ENCODE measurements at places on chromosomes 11 and 22.
A peak's percentile ranks its signal among the peaks of the same experiment; 100 is the strongest.

DNA sequence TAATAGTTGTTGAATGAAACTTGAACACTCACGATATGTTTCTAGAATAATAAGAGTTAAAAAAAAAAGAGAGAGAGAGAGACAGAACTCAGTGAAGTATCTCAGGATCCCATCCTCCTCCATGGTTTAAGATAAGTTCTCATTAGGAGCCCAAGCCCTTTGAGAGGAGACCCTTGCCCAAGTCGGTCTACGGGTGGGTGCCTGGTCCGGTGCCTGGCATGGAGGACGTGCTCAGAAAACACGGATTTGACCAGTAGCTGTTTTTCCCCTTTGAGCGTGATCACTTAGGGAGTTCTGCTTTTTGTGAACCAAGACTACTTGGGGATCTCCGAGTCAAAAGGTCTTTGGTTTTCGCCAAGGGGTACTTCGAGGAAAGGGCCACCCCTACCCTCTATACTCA, 40.6 kb downstream of the CACNG2 start:
- no peak for DNase-seq

DNA sequence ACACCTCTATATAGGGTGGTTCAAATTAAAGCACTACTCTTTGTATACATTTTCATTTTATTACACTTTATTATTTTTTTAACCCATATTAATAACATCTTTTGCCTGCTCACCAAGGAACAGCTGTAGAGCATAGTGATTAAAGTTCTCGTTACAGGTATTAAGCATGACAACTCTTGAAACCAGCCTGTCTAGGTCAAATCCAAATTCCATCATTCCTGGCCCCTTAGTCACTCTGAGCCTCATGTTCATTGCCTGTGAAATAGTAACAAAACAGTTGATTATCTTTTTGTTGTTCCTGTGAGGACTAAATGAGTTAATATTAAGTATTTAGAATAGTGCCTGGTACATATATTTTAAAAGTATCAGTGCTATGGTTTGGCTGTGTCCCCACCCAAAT, 334.5 kb downstream of the RAB38 start:
- DNase-seq, result no peak

DNA sequence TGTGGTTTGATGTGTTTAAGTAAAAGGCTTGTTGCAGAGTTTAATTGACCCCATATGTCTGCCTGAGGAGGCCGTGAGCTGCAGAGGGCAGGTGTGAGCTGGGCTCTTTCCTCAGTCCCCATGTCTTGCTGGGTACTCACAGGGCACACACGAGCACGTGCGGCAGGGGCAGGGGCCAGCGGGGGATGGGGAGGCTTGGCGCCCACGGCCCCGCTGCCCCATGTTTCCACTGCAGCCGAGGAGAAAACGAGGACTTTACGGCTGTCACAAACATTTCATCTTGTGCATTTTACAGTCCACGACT, 24.7 kb upstream of the CCDC188 start:
- no peak for DNase-seq

DNA sequence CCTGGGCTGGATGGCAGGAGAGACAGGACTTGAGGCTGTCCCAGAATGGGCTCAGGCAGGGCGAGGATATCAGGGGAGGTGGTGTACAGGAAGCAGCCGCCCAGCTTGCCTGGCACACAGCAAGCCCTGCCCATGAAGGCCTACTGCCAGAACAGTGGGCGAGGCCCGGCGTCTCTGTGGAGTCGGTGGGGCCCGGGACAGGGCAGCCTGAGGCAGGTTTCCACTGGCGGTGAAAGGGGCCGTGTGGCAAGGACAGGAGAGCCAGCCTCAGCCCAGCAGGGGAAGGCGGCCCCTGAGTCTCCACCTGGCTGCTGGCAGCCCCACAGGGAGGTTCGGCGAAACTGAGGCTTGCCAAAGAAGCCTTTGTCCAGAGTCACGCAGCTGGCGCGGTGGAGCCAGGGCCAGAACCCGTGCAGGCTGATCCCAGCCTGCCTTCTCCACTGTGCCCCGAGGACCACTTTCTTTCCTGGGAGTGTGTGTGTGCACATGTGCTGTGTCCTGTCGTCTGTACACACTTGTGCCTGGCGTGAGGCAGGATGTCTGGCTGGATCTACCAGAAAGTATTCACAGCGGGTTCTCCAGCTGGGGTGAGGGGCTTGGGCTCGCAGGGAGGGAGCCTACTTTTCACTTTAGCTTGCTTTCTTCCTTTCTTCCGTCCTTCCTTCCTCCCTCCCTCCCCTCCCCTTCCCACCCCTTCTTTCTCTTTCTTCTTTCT, 1.2 kb downstream of the TSPO start:
- DNase-seq, result peak; percentile 18

- peak; percentile 24 for DNase-seq
Measured at GRCh38 chr11:124717786-124718651, 21.7 kb upstream of the NRGN start.

- no peak for DNase-seq
Measured at GRCh38 chr11:126088999-126089398, 26.3 kb upstream of the CDON start.

DNA sequence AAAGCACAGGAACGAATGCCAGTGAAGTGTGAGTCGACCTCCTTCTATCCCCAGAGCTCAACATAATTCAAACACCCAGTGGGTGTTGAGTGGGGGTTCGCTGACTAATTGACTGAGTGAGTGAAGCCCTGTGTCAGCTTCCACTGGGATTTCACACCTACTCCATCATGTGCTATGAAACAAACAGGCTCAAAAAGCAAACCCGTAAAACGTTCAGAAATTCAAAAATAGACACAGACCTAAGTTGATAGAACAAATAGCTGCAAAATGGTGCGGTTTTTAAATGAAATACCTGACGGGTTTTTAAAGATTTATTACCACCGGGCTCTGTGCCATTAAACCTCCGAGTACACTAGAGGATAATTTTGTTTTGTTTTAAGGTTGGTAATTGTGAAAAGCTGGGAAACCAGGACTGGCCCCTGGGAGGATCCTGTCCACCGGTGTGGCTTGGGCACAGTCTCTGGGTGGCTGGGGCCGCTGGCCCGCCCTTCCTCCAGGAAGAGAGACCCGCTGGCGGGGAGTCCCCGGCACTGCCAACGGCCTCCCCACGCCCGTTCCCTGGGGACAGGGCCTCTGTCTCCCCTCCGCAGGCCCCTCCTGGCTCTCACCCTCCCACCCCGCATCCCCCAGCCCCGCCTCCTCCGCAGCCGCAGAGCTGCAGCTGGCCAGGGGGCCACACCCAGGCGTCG, 13.6 kb downstream of the KCNJ5 start:
- peak; percentile 24 for DNase-seq

- no peak for DNase-seq
Measured at GRCh38 chr11:87493516-87493915, 455.8 kb downstream of the TMEM135 start.

- peak; percentile 12 for DNase-seq
Measured at GRCh38 chr22:20244691-20245576, 23.2 kb downstream of the RTN4R start.

DNA sequence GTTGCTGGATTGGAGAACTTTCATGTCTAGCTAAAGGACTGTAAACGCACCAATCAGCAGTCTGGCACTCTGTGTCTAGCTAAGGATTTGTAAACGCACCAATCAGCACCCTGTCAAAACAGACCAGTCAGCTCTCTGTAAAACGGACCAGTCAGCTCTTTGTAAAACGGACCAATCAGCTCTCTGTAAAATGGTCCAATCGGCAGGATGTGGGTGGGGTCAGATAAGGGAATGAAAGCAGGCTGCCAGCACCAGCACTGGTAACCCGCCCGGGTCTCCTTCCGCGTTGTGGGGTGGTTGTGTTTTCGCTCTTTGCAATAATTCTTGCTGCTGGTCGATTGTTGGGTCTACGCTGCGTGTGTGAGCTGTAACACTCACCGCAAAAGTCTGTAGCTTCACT, 11.3 kb downstream of the MYO18B start:
- DNase-seq, result no peak

GRCh38 chr11:79314906-79315689, 125.7 kb downstream of the TENM4 start:
- DNase-seq, result no peak

- peak; percentile 27 for DNase-seq
Measured at GRCh38 chr11:61477727-61478148, 30.8 kb upstream of the LRRC10B start.

- DNase-seq, result no peak
Measured at GRCh38 chr11:8672346-8672745, 10.1 kb downstream of the TRIM66 start.

DNA sequence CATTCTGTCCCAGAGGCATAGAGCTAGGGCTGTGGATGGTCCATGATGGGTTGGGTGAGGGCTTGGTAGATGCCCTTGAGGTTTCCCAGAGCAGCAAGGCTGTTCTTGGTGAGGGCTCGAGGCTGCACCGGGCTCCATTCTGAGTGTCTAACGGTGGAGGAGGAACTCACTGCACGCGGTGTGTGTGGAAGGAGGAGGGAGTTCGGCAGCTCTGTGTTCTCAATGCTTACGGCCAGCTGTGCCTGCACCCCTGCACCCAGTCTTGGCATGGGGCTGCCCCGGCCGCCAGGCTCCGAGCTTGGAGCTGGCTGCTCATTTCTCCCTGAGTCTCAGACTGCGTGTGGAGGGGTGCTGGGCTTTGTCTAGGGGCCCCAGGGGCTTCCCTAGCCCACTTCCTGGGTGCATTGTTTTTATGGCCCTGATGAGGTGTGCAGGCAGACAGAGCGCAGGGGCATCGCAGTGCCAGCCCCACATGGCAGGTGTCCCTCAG, 1247.1 kb downstream of the BRD1 start:
- no peak for DNase-seq

GRCh38 chr11:31366795-31367194, 2.7 kb downstream of the DCDC1 start:
- DNase-seq, result no peak

GRCh38 chr11:32154275-32154674, 63.4 kb downstream of the RCN1 start:
- peak; percentile 9 for DNase-seq

DNA sequence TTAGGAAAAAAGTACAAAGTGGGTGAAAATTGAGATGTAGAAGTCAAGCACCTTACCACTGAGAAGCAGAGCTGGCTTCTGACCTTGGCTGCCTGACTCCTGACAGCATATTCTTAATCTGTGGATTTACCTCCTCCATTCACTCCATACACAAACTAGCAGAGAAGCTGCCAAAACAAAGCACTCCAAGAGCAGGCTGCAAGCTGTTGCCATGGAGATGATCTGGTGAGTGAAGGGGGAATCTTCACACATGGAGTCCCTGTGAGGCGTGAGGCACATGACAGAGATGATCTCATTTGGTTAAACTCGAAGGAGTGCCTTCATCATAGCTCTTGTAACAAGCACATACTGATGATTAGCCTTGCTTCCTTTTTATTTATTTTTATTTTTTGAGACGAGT, 16.1 kb downstream of the COMMD9 start:
- no peak for DNase-seq

DNA sequence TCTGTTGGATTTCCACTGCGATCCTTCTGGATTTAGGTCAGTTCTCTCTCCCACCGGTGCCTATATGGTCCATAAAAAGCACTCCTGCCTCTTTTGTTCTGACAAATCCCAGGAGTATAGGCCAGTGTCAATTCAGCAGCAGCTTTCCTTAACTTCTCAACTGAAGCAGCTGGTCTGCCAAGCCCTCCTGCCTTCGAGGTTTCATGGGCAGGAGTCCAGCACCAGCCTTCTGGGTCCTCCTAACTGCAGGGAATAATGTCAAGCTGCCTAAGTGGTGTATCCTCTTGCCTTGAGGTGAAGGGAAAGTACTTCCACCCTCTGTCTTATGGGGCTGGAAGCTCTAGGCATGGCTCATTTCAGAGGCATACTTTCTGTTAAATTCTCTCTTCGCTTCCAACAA, 149.4 kb upstream of the NCAM1 start:
- no peak for DNase-seq

GRCh38 chr22:25067851-25068421, 115.4 kb downstream of the KIAA1671 start:
- no peak for DNase-seq

DNA sequence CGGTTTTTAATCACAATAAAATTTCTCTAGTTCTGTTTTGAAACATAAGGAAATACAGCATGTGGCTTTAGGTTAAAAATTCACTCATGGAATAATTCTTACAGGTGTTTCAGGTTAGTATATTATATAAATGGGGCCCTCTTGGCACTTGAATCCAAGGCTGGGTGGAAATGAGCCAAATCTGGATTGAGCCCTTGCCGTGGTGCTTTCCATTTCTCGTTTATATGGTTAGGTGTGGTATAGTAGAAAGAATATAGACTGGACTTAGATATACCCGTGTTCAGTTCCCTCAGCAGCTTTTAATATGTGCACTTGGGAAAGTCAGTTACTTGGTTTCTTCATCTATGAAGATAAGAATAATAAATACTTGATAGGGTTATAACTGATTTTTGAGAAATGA, 16.0 kb downstream of the ZFP91 start:
- no peak for DNase-seq

Measured in Kasumi-1 (cell line).